Skeletal muscle cell (primary cell): ENCODE measurements at places on chromosomes 4 and X.

DNA sequence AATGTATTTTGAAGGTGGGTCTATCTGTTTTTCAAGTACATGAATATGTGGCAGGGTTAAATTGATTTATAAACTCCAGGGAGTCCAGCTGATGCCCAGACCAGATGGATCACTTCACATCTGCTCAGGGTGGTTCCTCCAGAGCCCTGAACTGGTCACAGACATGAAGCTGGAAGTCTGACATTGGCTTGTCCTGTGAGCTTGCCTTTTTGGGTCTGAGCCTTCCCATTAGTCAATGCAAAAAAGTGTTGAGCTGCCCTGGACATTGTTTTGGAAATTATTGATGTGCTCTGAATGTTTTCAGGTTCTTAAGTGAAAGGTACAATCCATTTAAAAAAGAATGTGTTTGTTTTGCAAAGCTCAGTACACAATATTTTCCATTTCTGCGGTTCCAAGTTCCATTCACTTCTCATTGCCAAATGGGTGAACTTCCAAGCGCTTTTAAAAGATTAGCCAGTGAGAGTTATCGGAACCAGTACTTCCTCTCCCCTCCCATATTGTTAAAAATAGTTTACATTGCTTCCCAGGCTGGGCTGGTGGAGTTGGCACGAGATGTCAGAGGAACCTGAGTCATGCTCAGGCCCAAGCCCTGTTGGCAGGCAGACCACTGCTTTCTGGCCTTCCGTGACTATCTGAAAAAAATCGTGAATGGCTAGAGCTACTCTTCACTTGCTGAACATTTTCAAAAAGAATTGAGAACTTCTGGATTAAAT lies 52.1 kb downstream of the PDGFRA start:
- DNase-seq: peak; percentile 63

GRCh38 chrX:110414679-110415439 lies 56.2 kb downstream of the RTL9 start:
- DNase-seq: no peak

DNA sequence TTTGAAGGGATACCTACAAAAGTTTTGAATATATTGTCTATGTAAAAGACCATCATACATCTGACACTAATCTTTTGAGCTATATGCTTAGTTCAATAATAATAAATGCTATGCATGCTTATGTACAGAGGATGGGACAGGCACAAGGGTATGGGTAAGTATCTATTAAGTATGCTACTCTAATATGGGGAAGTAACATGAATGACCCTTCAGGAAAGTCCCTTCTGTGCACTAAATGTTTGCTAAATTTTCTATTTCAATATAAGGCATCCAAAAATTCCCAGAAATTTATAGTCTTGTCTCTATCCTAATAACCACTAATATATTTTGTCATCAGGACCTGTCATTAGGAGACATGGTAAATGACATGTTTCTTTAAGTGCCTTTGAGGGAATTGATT lies 19.0 kb downstream of the ATP8A1 start:
- DNase-seq: no peak

DNA sequence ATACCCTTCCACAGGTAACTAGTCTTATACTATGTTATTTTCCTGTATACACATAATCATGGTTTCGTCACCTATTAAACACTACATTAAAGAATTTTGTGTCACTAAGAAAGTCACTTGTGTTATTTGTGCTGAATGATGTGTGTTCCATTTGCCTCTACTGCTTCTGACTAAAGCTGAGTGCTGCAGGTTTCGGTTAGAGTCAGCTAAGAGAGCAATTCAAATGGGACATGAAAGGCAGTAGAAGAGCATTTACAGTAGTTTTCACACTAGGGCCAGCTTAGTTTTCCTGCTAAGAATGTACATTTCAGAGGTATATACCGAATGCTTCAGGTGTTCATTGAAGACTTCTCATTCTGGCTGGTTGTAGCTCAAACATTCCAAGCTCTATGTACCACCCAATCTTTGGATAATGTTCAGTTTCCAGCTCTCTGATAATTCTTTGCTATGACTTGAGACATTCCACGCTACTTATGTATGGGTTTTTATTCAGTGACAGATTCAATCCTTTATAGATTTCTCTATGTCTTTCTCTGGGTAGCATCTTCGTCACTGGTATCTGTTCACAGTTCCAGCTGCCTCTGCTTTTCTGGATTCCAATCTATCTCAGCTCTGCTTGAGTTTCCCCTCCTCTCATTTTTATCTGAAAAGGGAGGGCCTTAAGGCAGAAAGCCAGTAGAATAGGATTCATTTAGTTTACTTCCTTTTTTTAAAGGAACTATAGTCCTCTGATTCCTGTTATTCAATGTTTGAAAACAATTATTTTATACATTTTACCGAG lies 164.4 kb downstream of the CXXC4 start:
- no peak for DNase-seq

- DNase-seq: no peak
Measured at GRCh38 chr4:125268068-125268755, 46.5 kb upstream of the FAT4 start.

DNA sequence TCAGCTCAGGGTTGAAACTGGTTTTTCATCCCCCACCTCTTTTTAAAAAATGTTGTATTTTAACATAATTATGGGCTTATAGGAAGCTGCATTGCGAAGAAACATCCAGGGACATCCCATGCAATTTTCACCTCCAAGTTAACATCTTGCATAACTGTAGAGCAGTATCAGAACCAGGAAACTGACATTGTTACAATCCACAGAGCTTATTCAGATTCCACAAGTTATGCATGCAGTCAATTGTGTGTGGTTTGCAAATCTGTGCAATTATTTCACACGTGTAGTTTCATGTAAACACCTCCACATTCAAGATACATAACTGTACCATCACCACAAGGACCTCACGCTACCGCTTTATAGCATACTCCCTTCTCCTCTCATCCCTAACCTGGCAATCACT lies 97.5 kb upstream of the GATB start:
- DNase-seq: no peak

DNA sequence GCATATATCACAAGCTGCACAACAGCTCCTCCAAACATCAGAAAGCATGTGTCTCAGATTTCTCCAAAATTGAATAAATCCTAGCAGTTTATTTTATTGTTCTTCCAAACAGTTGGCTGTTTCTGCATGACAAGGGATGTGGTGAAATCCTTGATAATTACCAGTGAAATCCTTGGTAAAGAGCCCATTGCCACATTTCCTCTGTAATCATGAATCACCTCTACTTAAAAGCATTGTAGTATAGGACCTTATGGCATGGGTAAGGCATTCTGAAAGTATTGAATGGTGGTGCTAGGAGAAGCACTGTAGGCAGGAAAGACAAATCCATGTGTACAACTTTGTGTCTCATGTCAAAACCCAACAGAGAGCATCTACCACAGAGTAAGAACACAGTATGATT lies 135.8 kb upstream of the NDST3 start:
- no peak for DNase-seq

DNA sequence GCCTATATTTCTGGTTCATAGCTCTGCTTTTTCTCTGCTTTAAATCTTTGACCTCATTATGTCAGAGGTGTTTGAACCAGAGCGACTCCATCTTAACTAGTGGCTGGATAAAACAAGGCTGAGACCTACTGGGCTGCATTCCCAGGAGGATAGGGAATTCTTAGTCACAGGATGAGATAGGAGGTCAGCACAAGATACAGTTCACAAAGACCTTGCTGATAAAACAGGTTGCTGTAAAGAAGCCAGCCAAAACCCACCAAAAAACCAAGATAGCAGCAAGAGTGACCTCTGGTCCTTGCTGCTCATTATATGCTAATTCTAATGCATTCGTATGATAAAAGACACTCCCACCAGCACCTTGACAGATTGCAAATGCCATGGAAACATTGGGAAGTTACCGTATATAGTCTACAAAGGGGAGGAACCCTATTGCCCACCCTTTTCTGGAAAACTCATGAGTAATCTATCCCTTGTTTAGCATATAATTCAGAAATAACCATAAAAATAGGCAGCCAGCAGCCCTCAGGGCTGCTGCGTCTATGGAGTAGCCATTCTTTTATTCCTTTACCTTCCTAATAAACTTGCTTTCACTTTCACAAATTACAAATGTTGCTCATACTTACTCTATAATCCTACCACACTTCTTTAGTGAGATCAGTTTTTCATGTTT lies 193.9 kb downstream of the NAF1 start:
- no peak for DNase-seq

- DNase-seq: peak; percentile 82
Measured at GRCh38 chr4:120692964-120693363, 229.6 kb downstream of the PRDM5 start.

- no peak for DNase-seq
Measured at GRCh38 chrX:69501429-69501828, 2.7 kb upstream of the NALF2 start.

DNA sequence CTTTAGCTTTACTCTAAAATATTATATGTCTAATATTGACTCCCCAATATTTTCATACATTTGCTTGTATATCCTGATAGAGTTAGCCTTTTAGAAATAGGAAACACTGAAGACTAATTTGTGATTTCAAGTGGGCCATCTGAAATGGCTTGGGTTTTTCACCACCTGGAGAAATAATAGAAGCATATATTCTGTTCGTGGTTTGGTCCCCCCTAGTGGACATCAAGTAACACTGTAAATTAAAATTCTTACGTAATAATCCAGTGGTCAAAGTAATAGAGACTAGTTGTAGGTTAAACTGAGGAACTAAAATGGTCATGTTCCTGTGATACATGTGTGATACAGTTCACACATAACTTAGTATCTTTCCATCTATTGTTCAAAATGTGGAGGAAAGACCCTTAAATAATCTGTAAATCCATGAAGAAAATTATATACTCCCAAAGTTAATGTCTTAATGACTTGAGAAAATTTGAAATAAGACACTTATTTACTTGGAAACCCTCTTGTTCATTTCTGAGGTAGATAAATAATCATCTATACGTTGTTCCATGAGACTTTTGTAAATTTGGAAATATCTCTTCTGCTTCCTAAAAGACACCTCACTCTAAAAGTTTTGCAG lies 79.8 kb upstream of the SMARCAD1 start:
- DNase-seq: peak; percentile 1

DNA sequence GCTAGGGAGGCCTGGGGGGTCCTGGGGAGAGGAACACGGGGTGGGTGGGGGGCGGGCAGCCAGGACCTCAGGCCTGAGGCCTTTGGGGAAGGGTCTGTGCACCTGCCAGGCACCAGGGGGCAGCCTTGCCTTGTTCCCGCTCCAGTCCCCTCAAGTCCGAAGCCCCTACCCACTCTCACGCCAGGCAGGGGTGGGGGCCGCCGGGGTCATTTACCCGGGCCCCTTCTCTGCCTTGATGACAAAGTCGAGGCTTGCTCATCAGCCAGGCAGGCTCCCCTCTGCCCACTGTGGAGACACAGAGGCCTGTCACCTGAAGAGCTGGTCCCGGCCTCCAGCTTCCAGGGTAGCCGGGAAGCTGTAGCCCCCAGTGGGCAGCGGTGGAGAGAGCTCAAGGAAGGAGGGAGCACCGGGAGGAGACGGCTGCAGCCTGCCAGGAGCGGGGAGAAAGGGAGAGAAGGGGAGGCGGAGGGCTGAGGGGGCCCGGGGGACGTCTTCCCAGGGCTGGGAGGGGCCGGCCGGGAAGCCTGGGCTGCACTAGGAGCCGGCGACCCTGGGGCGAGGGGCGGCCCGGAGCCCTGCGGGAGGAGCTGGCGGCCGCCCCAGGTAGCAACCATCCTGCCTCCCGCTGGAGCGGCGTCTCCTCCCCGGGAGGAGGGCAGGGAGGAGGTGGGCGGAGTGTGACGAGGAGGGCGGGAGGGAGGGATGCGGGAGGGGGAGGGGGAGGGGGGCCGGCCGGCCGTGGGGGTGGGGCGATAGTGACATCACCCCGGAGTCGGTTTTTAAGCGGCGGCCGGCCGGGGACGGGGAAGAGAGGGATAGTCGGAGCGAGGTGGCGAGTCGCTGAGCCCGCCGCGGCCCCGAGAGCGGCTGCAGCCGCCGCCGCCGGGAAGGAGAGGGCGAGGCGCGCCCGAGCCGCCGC lies at the start of gene SLC6A8:
SLC6A8 (plus strand) TSS at position 806 of the 919 bp plus-strand sequence. CDS start 649 bp downstream, outside the sequence.
- no peak for DNase-seq

GRCh38 chrX:43349363-43349762 lies 306.7 kb upstream of the MAOA start:
- no peak for DNase-seq

GRCh38 chr4:173432430-173432829 lies 33.5 kb upstream of the SCRG1 start:
- no peak for DNase-seq

- no peak for DNase-seq
Measured at GRCh38 chr4:27407616-27408015, 547.0 kb downstream of the STIM2 start.

GRCh38 chr4:130600706-130601105 lies 1504.8 kb downstream of the C4orf33 start:
- no peak for DNase-seq

DNA sequence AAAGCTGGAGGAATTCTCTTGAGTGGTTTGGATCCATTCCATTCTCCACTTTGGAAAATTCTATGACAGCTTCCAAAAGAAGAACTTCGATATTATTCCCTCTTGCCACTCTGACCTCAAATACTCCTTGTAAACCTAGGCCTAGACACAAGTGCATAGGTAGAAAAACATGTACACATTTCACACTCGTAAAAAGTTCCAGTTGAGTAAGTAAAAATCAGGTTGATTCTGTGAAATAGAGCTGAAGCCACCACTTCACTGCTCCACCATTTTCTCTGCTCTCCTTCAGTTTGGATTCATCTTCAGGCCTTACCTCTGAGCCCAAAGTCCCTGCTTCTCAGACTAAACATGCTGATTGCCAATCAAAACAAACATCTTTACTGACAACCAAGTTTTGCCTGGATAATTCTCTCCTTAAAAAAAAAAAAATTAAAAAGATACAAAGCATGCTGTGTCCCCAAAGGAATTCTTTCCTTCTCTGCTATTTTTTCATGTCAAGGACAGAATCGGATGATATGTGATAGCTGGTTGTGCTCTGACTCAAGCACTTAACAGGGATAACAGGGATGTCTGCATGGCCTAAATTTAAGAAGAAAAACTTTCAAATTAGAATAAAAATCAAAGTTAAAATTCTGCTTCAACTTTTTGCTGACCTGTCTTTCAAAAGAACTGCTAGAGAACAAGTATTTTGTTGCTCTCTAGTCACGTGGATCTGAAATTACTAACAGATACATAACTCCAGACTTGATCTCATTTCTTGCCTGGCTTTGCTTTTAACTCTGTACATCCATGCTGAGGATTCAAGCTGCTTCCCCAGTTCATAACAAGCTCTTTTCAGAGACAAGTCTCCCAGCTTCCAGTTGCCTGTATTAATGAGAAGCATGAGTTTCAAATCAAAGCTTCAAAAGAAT lies 420.9 kb upstream of the INTU start:
- DNase-seq: no peak
